Mesothelial cell of epicardium (in vitro differentiated cells): ENCODE measurements at places on chromosomes 3 and 15. TPM values are rescaled to one million over a fixed set of nuclear protein-coding genes. Genes with fewer than 3 reads are reported as not detected.

The ACAD9 gene
- 54.9 to 61.8 TPM (median 61.8 TPM) in 3 replicates for total RNA-seq

The ITPKA gene
- total RNA-seq: 0.55 to 0.80 TPM (median 0.79 TPM) in 3 replicates

The P2RY14 gene
- 0.11 TPM in 1 of 3 replicates, not detected in the others for total RNA-seq

The COL8A1 gene
- total RNA-seq: 0.61 to 1.1 TPM (median 0.95 TPM) in 3 replicates

The CLDN18 gene
- total RNA-seq: not detected in 3 replicates

The TMEM212 gene
- total RNA-seq: not detected in 3 replicates

The PLSCR2 gene
- total RNA-seq: 0.31 TPM in 1 of 3 replicates, not detected in the others

The GOLGA8Q gene
- 0.49 to 1.9 TPM (median 0.87 TPM) in 3 replicates for total RNA-seq

The SIDT1 gene
- total RNA-seq: not detected in 3 replicates

The BFSP2 gene
- 0.59 TPM in 1 of 3 replicates, not detected in the others for total RNA-seq

The ALDH1A2 gene
- total RNA-seq: 26.2 to 31.9 TPM (median 28.6 TPM) in 3 replicates

The SST gene
- 5.6 to 10.8 TPM (median 7.3 TPM) in 3 replicates for total RNA-seq

The SCN11A gene
- total RNA-seq: 1.6 to 1.9 TPM (median 1.6 TPM) in 3 replicates

The XXYLT1 gene
- 41.2 to 42.9 TPM (median 41.9 TPM) in 3 replicates for total RNA-seq

The CFAP91 gene
- total RNA-seq: 7.1 to 10.9 TPM (median 8.7 TPM) in 3 replicates

The RLBP1 gene
- total RNA-seq: not detected in 3 replicates

The AHSG gene
- 0.14 TPM in 1 of 3 replicates, not detected in the others for total RNA-seq

The MAGI1 gene
- total RNA-seq: 61.2 to 65.6 TPM (median 62.7 TPM) in 3 replicates

The FRMD5 gene
- total RNA-seq: 1.4 to 2.5 TPM (median 2.3 TPM) in 3 replicates

The NUP210 gene
- 25.9 to 27.9 TPM (median 26.7 TPM) in 3 replicates for total RNA-seq

The TMEM108 gene
- 14.8 to 17.4 TPM (median 17.3 TPM) in 3 replicates for total RNA-seq

The MYZAP gene
- 3.3 to 3.9 TPM (median 3.8 TPM) in 3 replicates for total RNA-seq

The ESYT3 gene
- 5.9 to 6.9 TPM (median 6.8 TPM) in 3 replicates for total RNA-seq

The LSAMP gene
- total RNA-seq: 30.1 to 34.6 TPM (median 32.3 TPM) in 3 replicates

The STRIT1 gene
- total RNA-seq: not detected in 3 replicates

The ITIH4 gene
- 12.0 to 13.9 TPM (median 13.5 TPM) in 3 replicates for total RNA-seq

The SLC28A2 gene
- not detected in 3 replicates for total RNA-seq

The PAQR5 gene
- total RNA-seq: 0.59 to 1.2 TPM (median 0.89 TPM) in 3 replicates

The PPP1R14D gene
- 0.63 to 1.7 TPM (median 1.2 TPM) in 3 replicates for total RNA-seq

The FOXL2 gene
- total RNA-seq: not detected in 3 replicates

The MYO5C gene
- total RNA-seq: 19.9 to 23.1 TPM (median 23.0 TPM) in 3 replicates

The SUMF1 gene
- 26.5 to 31.3 TPM (median 28.7 TPM) in 3 replicates for total RNA-seq

The CD200 gene
- 25.7 to 26.6 TPM (median 25.9 TPM) in 3 replicates for total RNA-seq

The ISG20 gene
- total RNA-seq: 1.7 to 3.4 TPM (median 1.9 TPM) in 3 replicates

The FGF7 gene
- total RNA-seq: 5.7 to 8.7 TPM (median 7.9 TPM) in 3 replicates

The SQOR gene
- 0.86 to 0.94 TPM in 2 of 3 replicates, not detected in the other for total RNA-seq

The SCAANT1 gene
- not detected in 3 replicates for total RNA-seq

The TATDN2 gene
- total RNA-seq: 38.7 to 40.6 TPM (median 40.2 TPM) in 3 replicates

The MESP1 gene
- 0.18 to 0.89 TPM in 2 of 3 replicates, not detected in the other for total RNA-seq

The FGD5 gene
- 3.2 to 3.5 TPM (median 3.4 TPM) in 3 replicates for total RNA-seq

The CYP8B1 gene
- total RNA-seq: not detected in 3 replicates

The POLQ gene
- total RNA-seq: 4.2 to 6.2 TPM (median 4.9 TPM) in 3 replicates

The TMEM207 gene
- not detected in 3 replicates for total RNA-seq

The AGBL1 gene
- total RNA-seq: 0.05 TPM in 1 of 3 replicates, not detected in the others

The CDCP1 gene
- 1.3 to 1.4 TPM (median 1.3 TPM) in 3 replicates for total RNA-seq

The SPSB4 gene
- total RNA-seq: 12.9 to 15.4 TPM (median 13.1 TPM) in 3 replicates

The ATP13A5 gene
- not detected in 3 replicates for total RNA-seq

The SLC4A7 gene
- 43.3 to 48.2 TPM (median 46.3 TPM) in 3 replicates for total RNA-seq

The COL6A5 gene
- 0.04 to 0.09 TPM (median 0.07 TPM) in 3 replicates for total RNA-seq

The CGNL1 gene
- total RNA-seq: 34.1 to 36.4 TPM (median 35.7 TPM) in 3 replicates

The ZNF662 gene
- total RNA-seq: 0.18 to 0.63 TPM (median 0.45 TPM) in 3 replicates

The C2CD4A gene
- total RNA-seq: not detected in 3 replicates

The PRRT3 gene
- total RNA-seq: 8.2 to 9.2 TPM (median 8.3 TPM) in 3 replicates

The DHFR2 gene
- total RNA-seq: 8.0 to 9.6 TPM (median 8.2 TPM) in 3 replicates

The ADAMTSL3 gene
- 13.2 to 14.3 TPM (median 13.9 TPM) in 3 replicates for total RNA-seq

The REC114 gene
- total RNA-seq: not detected in 3 replicates

The TUBGCP4 gene
- 25.4 to 29.1 TPM (median 26.3 TPM) in 3 replicates for total RNA-seq

The CAMKV gene
- total RNA-seq: 0.14 to 0.58 TPM in 2 of 3 replicates, not detected in the other

The ZBBX gene
- 0.70 to 1.9 TPM (median 1.4 TPM) in 3 replicates for total RNA-seq

The ADAMTS9 gene
- 115 to 129 TPM (median 127 TPM) in 3 replicates for total RNA-seq
